ENCODE measurements at places on chromosomes 16 and 17.

DNA sequence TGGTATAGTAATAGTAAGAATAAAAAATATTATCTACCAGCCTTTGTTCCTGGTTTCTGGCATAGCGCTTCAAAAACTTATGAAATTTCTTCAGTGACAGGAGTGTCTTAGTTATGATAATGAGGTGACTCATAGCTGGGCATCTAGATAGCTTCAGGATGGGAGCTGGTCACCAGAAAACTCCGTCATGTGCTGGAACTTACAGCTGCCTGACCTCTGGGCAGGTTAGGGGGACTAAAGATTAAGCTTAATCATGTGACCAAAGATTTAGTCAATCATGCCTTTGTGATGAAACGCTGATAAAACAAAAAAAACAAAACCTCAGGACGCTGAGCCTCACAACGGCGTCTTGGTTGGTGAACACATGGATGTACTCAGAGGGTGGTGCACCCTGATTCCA is 154.2 kb downstream of the MYO1D start:
- no peak for DNase-seq

- DNase-seq, result no peak
Measured at GRCh38 chr17:81458628-81459027, 54.0 kb downstream of the ACTG1 start.

GRCh38 chr17:42441371-42442195 is 17.1 kb upstream of the ATP6V0A1 start:
- DNase-seq, result no peak

DNA sequence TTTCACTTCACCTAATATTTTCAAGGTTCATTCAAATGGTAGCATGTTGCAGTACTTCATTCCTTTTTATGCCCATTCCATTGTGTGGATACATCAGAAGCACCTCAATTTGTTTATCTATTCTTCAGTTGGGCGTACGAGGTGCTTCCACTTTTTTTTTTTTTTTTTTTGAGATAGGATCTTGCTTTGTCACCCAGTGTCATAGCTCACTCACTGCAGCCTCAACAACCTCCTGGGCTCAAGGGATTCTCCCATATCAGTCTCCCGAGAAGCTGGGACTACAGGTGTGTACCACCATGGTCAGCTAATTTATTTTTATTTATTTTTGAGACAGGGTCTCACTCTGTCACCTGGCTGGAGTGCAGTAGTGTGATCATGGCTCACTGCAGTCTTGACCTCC is 22.5 kb upstream of the SPNS3 start:
- DNase-seq, result no peak

DNA sequence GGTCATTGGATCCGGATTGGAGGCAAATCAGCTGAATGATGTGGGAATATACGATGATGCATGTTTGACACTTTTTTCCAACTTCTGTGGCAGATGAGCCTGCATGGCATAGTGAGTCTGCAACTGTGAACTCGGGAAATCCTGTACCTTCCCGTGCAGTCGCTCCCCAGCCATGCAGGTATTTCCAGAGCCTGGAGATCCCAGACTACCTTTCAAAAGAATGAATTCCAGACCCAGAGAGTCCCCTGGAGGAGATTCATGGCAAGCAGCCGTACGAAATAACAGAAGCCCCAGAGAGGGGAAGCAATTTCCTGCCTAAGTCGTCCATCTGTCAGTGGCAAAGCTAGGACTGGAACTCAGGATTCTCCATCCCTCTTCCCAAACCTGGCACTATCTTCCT is 75.7 kb upstream of the FAM20A start:
- no peak for DNase-seq

DNA sequence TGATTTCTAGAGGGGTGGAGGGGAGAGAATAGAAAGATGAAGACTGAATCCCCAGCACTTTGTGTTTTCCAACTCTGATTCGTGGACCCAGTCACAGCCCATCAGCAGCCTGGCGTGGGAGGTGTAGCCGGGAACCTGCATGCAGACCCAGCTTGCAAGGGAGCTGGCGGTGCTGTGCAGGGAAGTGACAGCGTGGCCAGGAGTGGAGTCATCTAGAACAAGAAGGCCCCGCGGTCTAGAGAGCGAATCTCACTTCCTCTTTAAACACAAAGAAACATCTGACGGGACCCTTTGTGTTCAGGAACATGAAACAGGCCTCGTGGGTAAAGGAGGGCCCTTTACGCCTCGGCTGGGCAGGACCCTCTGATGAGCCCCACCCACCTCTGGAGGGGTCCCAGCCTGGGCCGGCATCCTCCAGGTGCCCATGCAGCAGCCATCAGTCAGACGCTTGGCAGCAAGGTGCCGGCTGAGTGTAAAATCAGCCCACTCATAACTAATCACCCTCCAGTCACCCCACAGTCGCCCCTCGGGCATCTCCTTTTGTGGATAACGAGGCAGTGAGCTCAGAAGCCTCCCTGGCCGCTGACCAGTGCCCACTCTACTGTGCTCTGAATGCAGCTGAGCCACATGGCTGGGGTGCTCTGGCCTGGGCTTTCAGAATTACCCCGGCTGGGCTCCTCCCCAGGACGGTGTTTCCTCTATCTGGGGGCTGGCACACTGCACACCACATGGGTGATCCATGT is 4.4 kb downstream of the SNAI3 start:
- DNase-seq, result no peak

GRCh38 chr17:79587421-79587820 is 23.4 kb downstream of the RBFOX3 start:
- DNase-seq, result no peak

- DNase-seq, result no peak
Measured at GRCh38 chr17:28177351-28177750, 134.9 kb downstream of the NLK start.

- peak; percentile 20 for DNase-seq
Measured at GRCh38 chr17:40168262-40168832, 8.9 kb upstream of the RAPGEFL1 start.

GRCh38 chr16:17347624-17348023 is 123.1 kb downstream of the XYLT1 start:
- no peak for DNase-seq

DNA sequence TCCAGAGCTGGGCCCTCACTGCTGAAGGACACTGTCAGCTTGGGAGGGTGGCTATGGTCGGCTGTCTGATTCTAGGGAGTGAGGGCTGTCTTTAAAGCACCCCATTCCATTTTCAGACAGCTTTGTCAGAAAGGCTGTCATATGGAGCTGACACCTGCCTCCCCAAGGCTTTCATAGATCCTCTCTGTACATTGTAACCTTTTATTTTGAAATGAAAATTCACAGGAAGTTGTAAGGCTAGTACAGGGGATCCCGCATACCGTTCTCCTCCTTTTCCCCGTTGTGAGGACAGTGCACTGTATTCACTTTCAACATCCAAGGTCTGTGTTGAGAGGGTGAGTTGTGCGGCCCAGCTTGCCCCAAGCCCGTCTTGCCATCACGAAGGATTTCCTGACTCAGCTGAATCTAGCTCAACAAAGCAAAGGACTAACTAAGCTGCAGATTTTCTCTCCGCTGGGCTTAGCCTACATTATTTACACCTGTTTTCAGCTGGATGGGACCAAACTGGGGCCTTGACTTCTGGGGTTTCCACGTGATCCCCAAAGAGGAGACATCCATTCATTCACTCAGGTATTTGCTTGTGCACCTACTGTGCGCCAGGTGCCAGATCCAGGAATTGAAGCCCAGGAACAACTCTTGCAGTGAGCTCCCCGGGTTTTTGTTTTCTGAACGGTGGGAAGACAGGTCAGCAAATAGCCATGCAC is 5.2 kb upstream of the TMEM235 start:
- no peak for DNase-seq

DNA sequence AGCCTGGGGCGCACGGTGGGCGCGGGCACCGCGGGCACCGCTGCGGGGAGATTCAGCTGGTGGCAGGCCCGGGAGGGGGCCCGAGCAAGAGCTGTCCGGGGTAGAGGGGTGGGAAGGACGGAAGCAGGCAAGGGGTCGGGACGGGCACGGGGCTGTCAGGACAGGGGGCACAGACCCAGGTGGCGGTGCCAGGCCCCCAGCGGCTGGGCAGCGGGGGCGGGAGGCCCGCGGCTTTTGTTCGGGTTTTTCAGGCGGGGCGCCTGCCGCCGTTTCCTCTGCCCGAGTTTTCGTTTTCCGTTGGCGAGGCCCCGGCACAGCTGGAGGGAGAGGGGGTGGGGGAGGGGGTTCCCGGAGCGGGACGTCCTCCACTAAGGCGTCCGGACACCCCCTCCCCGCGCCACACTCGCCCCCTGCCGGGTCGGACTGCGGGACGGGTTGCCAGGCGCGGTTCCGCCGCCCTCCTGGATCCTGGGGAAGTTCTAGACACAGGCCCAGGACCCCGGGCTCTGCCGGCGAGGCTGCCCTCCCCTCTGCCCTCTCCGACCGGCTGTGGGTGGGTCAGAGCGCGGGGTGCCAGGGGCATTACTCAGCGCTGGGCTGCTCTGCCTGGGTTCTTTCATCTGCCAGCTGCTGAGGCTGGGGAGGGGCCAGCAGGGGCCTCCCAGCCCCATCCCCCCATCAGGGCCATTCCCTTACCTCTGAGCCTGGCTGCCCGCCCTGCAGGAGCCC is 543 bp downstream of the ARHGAP23 start:
- DNase-seq, result no peak

DNA sequence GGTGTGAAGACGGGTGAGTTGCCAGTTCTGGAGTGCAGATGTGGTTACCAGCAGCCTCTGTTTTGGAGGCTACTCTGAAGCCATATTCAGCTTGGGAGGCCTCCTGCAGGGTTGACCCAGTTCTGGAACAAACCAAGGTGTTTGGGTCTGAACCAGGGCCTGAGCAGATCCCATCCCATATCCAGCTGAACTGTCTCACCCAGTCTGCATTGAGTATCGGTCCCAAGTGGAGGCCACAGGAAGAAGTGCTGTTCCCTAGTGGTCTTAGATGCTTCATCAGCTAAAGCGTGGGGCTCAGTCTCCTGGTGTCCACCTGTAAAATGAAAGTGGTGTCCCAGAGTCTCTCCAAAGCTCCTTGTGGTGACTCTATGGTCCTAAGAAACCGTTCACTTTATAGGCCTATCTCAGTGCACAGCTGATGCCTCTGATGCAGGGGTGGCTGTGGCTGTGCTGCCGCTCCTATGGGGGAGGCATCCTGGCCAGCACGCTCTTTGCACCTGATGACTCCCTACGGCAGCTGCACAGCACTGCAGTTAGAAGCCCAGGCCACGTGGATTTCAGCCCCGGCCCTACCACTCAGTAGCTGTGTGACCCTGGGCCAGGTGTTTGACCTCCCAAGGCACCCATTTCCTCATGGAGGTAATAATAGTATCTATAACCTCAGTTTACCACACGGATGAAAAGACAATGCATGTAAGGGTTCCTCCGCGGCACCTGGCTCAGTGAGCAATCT is 21.0 kb downstream of the CBX4 start:
- peak; percentile 20 for DNase-seq

DNA sequence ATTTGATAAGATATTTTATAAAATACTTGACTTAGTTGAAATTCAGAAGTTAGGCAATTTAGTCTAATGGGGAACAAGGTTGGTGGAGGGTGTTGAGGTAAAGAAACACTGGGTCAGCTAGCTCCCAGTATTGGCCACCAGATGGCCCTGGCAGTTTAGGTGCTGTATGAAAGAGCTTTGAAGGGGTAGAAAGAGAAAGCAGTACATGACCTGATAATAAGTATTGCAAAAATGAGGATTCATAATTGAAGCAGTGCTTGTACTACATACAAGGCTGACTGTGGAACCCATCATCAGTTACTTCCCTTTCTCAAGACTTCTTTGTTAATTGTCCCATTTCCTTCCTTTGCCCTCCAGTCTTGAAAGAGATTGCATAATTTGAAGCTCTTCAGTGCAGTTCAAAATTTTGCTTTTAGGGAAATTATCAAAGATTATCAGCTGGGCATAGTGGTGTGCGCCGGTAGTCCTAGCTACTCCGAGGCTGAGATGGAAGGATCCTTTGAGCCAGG is 29.4 kb downstream of the TANC2 start:
- peak; percentile 69 for DNase-seq

DNA sequence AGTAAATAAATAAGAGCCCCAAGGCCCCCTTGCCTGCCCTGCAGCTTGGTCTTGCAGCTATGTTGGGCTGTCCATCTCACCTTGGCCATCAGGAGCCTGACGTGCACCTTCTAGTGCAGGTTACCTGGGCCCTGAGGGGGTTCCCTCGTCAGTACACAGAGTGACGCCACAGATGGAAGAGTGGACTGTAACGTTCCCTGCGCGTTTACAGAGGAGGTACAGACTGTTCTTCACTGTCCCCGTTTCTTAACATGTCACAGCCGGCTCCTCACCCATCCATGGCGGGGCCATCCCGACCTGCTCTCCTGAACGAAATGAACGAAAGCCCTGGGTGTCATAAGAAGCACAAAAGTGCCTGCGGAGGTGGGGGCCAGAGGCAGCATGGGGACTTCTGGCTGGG is 15.9 kb upstream of the FASN start:
- DNase-seq, result no peak

GRCh38 chr16:30381291-30382041 is 895 bp downstream of the SEPTIN1 start:
- DNase-seq, result no peak

DNA sequence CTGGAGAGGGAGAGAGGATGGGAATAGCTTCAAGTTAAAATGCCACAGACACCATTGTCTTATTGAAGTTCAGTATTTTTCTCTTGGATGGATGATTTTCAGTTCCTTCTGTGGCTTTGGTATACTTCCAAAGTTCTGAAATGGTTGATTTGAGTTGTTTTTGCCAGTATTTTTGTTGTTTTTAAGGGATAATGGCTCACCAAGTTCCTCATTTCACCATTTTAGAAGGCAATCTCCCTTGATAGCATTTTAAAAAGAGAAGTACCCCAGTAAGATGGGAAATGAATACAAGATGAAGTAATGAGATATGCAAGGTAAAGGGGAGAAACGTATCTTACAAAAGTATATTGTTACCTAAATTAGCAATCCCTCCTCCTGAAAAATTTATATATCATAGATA is 18.5 kb upstream of the SPDYE4 start:
- no peak for DNase-seq

DNA sequence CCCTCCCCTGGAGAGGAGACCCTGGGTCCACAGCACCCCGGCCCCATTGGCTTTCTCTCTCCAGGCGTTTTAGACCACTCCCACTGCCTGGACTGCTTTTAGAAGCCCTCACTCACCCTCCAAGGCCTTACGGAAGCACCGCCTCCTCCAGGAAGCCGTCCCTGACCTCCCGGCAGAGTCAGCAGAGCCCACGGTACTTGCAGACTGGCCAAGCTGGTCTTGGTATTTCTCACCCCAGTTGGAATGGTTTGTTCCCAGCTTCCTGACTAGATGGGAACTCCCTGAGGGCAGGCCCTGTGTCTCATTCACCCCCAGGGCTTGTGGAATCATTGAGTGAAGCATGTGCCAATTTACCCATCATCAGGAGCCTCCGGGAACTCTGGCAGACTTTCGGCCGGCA is 9.2 kb downstream of the SCGB1C2 start:
- no peak for DNase-seq

DNA sequence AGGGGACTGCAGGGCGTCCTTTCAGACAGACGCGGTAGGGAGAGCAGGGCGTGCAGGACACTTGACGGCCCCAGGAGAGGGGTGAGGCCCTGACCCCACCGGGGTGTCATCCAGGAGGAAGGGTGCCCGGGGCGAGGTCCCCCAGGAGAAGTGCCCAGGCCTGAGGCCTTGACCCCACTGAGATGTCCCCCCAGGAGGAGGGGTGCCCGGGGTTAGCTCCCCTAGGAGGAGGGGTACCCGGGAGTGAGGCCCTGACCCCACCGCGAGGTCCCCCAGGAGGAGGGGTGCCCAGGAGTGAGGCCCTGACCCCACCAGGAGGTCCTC is 27.2 kb upstream of the METRNL start:
- no peak for DNase-seq

Measured in NCI-H1417 (cell line).